ENCODE measurements at places on chromosomes 1 and 21. TPM values are rescaled to one million over a fixed set of nuclear protein-coding genes. Genes with fewer than 3 reads are reported as not detected.

AVPR1B gene
- total RNA-seq = 0.40 TPM

DNA sequence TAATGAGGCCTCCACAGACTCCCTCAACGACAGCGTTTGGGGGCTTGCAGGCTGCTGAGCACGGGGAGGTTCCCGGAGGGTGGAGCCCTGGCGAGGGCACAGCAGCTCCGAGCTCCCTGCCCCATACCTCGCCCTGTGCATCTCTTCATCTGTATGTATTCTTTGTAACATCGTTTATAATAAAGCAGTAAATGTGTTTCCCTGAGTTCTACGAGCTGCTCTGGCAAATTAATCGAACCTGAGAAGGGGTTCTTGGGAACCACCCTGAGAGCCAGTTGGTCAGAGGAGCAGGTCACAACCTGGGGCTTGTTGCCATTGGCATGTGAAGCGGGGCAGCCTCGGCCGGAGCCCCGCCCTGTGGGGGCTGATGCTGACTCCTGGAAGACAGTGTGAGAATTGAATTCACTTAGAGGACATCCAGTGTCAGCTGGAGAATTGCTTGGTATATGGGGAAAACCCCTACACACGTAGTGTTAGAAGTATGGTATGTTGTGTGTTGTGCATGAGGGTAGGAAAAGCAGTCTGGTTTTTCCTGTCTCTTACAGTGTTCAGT is 11.5 kb downstream of the SLC37A1 start:
- no peak for DNase-seq

DNA sequence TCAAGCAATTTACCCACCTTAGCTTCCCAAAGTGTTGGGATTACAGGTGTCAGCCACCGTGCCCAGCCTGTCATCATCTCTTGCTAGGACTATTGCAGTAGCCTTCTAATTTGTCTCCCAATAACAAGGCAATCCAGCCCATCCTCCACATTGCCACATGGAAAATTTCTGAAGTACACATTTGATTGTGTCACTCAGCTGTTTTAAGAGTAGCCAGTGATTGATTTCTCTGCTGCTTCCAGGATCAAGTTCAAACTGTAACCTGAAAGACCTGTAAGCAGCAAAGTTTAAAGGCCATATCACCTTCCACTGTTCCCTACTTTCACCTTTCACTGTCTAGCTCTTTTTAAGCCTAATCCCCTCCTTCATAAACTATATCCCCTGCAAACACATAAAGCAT is 7.8 kb upstream of the ELK4 start:
- DNase-seq = no peak

SLC39A1 gene
- 119 TPM for total RNA-seq

- no peak for DNase-seq
Observed at GRCh38 chr1:156571261-156571852, 1.0 kb downstream of the IQGAP3 start.

- no peak for DNase-seq
Observed at GRCh38 chr1:161781995-161782394, 15.9 kb downstream of the ATF6 start.

DNA sequence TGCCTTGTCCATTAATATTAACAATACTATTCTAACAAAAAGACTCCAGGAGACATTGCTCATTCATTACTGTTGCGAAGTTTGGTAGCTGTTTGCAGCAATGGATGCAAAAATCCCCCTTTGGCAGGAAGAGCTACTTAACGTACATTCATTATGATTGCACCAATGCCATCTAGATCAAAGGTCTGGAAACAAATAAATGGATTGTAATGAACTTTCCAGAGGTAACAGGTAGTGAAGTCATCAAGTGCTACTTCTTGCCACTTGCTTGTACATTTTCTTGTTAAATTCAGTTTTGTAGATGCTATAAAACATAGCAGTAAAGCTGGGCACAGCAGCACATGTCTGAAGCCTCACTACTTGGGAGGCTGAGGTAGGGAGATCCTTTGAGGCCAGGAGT is 93.9 kb downstream of the DDAH1 start:
- DNase-seq = no peak

AMPD1 gene
- not detected for total RNA-seq

PLEKHG5 gene
- 18.5 TPM for total RNA-seq
